ENCODE measurements at places on chromosomes 5 and 9.

GRCh38 chr5:173556142-173557028, 60.1 kb downstream of the BOD1 start:
- DNase-seq = no peak

- DNase-seq = no peak
These were observed 25.7 kb upstream of the KLF9 start for GRCh38 chr9:70439991-70440706.

DNA sequence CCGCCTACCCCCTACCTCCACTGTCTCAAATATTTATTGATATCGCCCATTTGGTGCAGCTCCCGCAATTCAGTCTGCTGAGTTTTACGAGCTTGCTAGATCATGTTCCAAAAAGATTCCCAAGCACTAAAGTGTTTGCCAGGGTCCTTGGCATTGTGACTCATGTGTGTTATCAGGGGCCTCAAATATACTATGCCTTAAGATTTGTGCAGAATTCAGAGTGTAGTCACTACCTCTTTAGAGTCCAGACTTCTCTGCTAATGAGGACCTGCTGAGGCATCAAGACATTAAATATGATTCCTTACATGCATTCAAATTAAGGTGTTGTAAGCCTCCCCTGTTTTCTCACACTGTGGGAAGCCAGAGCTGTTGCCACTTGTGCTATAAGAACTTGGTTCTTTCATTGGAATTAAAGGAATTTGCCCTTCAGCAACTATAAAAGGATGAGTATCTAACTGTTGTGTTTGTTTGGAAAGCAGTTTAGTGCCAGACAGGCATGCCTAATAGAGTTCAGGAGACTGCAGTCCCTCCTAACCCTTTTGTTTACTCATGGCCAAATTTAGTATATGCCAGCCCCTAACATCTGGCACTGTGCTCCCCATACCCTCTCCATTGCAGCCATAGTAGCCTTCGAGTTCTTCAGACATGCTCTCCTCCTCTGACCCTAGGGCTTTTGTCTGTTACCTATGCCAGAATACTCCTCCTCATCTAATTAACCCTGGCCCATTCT, 316.4 kb downstream of the NR3C1 start:
- peak; percentile 75 for DNase-seq

DNA sequence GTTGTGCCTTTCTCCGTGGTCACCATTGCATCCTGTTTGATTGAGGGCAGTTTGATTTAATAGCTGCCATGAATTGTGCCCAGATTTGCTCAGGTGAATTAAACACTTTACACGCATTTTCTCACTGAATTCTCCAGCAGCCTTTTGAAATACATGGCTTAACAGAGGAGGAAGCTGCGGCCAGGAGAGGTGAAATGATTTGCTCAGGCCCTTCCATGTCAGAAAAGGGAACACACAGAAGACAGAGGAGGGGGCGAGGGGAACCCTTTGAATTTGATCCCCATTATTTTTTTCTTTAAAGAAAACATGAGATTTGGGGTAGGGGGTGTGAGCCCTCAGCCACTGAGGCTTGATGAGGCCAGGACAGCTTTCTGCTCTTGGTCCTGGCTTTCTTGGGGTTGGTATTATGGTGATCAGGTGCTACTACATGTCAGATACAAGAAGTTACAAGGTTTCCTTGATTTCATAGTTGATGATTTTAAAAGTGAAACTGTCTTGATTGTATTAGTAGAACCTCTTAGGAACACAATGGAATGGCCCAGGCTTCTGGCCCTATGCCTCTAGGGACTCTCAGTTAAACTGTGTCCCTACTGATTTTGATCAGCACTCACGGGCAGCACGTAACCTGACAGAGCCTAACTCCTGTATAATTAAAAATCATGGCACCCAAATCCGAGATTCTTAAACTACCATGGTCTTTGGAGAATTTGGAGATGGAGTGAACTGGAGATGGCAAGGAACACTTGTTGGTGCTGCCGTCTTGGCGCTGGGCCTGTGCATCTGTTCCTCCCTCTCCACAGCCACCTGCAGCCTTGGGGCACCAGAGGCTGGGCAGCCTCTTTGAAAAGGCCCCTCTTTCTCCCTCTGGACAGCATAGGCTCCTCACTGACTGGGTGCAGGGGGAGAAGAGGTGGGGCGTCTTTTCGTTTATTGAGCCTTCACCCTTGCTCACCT, 107.9 kb downstream of the TRIO start:
- no peak for DNase-seq

DNA sequence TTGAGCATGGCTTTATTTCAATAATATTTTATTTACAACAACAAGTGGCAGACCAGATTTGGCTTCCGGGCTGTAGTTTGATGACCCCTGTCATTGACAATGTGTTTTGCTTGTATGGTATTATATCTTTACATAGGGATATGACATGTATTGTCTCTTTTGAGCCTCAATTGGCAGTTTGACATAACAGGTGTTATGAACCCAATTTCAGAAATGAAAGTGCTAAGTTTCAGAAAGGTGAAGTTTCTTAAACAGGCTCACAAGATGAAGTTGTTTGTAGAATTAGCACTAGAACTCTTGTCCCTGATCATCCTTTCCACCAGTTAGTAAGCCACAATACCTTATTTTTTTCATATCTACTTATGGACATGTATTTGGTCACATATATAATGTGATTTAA, 303.0 kb upstream of the GRIA1 start:
- no peak for DNase-seq

DNA sequence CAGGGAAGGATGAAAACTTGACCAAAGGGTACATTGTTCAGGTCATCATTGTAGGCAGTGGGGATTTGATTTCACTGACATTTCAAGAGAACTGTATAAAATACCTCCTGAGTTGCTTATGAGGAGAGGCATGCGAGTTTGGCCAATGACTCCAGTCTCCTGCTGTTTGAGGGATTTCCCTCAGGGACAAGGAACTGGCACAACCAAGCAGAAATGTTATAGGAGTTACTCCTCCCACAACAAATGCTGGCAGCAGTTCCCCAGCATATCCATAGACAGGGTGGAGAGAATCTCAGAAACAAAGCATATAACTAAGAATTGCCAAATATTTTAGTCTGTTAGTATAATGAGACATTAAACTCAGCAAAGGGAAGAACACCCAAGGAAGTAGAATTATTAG, 47.2 kb upstream of the FBXL7 start:
- DNase-seq = no peak

DNA sequence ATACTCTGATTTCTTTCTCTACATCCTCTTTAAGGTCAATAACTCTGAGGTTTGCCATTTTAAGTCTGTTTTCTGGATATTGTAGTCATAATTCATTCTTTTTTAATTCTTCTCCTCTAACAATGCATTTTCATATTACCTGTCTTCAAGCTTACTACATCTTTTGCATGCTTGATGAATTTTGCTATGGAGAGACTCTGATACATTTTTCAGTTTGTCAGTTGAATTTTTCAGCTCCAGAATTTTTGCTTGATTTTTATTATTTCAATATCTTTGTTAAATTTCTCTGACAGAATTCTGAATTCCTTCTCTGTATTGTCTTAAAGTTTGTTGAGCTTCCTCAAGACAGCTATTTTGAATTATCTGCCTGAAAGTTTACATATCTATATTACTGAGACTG, 159.8 kb upstream of the ST8SIA4 start:
- DNase-seq = no peak

DNA sequence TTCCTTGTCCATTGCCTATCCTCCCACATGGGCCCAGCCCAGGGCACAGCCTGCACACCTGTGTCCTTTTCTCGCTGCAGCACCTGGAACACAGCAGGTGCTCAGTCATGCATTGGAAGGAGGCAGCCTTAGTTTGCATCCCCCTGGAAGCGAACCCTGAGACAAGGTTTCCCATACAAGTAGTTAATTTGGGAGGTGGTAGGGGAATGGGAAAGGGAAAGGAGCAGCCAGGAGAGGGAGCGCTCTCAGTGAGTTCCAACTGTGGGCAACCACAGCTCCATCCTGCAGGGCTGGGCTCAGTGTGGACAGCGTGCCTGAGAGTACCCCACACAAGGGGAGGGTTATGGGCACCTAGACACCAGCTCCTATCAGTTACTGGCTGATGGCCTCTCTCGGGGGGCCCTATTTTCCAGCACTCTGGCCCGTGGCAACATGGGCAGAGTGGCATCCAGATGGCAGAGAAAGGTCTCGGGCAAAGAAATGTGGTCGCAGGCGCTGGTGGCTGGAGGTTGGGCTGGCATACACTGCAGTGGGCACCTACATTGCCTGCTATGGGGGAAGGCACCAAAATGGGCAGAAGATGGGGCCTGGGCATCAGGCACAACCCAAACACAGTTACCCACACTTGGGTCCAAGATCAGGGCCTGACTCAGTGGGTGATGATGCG, 50.1 kb downstream of the TSPAN17 start:
- DNase-seq = no peak

DNA sequence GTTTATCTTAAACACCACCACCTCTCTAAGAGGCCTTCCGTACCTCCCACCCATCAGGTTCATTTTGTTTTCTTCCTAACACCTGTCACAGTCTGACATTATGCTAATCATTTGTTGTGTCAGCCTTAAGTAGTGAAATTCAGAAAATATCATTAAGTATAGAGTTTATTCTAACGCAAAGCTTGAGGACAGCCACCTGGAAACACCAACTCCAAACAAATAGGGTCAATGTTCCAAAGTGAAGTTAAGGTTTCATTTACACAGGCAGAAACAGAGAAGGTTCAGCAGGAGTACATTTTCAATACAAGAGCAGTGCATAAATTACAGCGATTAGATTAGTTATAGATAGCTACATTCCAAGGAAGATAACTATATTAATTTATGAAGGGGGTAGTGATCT, 1.3 kb upstream of the SMC5 start:
- DNase-seq = no peak

DNA sequence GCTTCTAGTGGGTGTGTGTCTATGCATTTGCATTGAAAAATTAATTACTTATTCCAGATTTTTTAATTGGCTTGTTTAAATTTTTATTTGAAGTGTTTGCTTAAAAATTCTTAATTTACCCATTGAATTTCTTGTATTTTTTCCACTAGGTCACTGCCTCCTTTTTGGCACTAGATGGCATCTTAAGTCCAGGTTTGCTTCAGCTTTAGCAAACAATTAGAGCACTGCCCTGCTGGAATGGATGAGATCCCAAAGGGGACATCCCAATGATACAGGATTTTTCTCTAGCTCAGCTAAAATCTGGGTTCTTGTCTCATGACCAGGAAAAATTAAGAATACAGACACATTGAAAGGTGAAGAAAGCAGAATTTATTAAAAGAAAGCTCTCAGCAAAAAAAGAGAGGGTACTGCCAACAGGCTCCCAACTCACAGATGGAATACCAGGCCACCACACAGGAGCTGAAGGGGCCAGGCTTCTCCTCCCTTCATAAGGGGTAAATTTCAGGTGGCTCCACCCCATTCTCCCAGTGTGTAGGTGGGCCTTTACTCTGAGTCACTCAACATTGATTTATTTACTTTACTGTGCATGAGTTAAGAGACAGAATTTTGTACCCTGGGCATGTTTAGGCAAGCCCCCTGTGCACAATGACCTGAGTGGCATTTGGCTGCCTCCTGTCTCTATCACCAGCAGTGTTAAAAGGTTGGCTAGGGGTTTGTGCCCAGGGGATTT, 532.4 kb downstream of the ANXA1 start:
- peak; percentile 85 for DNase-seq

GRCh38 chr5:116375926-116376325, 198.7 kb downstream of the SEMA6A start:
- no peak for DNase-seq

GRCh38 chr9:8514760-8515159, 715.2 kb upstream of the DMAC1 start:
- DNase-seq = no peak

DNA sequence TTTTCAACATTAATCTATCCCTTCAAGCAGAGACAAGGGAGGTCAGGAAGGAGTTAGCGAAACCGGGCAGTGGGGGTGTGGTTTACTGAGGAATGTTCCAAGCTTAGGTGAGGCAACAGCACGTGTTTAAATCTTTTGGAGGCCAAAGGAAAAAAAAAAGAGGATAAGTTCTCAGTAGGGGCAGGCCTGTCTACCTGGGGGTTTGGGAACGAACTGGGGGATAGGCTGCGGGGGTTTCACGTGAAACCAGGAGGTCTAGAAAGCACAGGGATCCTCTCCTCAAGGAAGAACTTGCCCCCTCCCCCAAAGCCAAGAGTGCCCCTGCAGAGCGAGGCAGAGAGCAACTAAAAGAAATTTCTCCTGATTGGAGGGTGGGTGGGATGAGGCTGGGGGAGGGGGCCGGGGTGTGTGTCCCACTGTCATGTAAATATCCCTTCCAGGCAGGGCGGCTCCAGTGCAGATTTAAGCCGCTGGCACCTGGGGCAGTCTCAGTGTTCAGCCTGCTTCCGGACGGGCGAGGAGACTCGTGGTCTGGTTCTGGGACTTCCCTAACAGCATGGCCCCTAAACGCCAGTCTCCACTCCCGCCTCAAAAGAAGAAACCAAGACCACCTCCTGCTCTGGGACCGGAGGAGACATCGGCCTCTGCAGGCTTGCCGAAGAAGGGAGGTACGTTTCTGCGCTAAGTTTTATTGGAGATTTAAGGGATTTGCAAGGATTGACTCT, 5.5 kb upstream of the SET start:
- DNase-seq = peak; percentile 76

GRCh38 chr9:9091387-9091786, 1291.8 kb upstream of the DMAC1 start:
- DNase-seq = no peak

GRCh38 chr9:12464910-12465512, 228.2 kb upstream of the TYRP1 start:
- DNase-seq = no peak

- DNase-seq = no peak
These were observed 274.3 kb upstream of the SGCD start for GRCh38 chr5:156052656-156053055.

- peak; percentile 5 for DNase-seq
These were observed 313.6 kb downstream of the KCTD16 start for GRCh38 chr5:144484124-144484897.

GRCh38 chr9:104276709-104277245, 182.7 kb downstream of the SMC2 start:
- DNase-seq = no peak

DNA sequence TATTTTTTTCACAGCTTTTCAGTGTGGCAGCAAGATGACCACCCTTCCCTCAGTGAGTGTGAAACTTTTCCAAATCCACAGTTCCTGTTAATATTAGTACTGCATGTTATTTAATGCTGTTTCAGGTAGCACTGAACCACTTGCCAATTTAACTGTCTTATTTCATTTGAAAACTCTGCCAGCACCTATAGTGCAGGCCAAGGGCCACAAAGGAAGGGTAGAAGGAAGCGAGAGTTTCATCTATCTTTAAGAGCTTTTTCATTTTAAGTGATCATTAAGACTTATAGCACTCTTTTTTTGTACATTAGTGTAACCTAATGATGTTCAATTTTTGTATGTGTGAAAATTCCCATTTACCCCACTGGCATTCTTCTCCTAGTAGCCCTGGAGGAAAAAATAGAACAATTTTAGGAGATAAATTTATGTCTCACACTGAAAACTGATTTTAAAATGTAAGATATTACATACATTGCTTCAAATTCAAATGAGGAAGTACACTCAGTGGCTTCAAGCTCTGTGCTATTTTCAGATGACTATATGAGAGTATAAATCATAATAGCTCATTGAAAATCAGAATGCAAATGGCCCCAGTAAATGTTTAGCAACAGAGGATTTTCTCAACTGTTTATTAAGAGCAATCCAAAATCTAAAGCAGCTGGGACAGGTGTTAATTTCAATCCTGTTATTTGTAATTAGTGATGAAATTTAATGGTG, 820.5 kb downstream of the PTPRD start:
- DNase-seq = no peak

All from epithelial cell of prostate (primary cell).